ENCODE measurements at places on chromosomes 13 and 19.

DNA sequence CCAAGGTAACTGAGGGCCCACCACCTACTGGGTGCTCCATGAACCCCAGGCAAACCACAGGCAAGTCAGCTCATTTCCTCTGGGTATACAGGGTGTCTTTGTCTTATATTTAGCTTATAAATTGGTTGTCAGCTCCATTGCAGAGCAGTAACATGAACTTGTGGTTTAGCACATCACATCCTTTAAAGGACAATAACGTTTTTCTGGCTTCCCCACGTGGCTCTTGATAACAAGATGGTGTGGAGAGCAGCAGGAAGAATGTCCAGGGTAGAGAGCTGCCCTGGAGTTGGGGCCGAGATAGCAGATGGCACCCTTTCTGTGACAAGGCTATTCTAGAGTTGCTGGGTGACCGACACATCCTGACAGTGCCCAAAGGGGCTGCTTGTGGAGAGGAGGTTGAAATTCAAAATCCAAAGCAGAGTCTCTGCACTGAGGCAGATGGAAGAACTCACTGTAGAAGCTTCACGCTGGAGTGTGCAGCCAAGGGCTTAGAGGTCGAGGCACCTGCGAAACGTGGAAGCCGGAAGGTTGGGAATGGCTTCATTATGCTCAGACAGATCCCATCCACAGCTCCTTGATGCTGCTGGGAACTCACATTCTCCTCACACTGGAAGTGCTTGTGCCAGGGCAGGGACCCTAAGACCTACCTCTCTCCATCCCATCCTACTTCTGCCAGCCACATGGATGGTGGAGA is 133.0 kb upstream of the FRY start:
- DNase-seq = no peak

- DNase-seq = no peak
Measured at GRCh38 chr19:46296722-46297461, at the start of gene HIF3A. HIF3A (plus strand) TSS chr19:46297042; CDS start chr19:46297077, 35 bp downstream.

GRCh38 chr13:87769445-87769844 is 98.3 kb downstream of the SLITRK5 start:
- DNase-seq = no peak

DNA sequence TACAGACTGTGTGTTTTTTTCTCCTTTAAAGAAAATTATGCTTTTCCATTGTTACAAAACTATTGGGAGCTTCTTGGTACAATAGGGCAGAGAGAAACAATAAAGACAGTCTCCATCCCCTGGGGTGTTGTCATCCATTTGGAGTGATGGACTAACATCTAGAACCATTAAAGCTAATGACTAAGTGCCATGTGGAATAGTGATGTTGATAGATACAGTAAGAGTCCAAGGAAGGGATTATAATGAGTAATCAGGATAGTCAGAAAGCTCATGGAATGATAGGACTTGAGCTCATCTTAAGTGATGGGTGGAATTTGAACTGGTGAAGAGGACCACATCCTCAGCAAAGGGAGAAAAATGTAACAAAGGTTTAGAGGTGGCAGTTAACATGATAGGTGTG is 24.1 kb upstream of the FRY start:
- no peak for DNase-seq

DNA sequence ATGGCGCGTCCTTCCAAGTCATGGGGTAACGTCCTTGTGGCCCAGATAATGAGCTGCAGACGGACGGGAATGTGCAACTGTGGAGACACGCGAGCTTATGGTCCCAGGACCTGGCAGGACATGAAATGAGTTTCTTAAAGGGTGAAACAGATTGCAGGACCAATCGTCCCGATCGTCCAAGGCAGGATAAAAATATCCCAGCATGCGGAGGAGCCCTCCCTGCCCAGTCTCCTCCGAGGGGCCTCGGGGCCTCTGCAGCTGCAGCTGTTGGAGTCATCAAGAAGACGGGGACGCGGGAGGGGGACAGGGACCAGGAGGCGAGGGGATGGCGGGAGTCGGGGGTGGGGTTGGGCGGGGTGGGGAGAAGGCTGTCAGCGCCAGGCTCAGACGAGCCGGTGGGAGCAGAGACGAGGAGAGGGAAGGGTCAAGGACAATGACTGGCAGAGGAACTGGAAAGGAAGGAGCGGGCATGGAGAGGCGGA is 14.4 kb upstream of the GARIN5A start:
- no peak for DNase-seq

GRCh38 chr13:76790526-76790925 is 95.7 kb downstream of the KCTD12 start:
- no peak for DNase-seq

DNA sequence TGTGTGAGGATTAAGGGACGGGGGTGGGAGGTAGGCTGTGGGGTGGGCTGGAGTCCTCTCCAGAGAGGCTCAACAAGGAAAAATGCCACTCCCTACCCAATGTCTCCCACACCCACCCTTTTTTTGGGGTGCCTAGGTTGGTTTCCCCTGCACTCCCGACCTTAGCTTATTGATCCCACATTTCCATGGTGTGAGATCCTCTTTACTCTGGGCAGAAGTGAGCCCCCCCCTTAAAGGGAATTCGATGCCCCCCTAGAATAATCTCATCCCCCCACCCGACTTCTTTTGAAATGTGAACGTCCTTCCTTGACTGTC is 5.5 kb downstream of the FOSB start:
- DNase-seq = no peak

GRCh38 chr19:4914736-4915501 is 5.6 kb downstream of the UHRF1 start:
- DNase-seq = peak; percentile 75

DNA sequence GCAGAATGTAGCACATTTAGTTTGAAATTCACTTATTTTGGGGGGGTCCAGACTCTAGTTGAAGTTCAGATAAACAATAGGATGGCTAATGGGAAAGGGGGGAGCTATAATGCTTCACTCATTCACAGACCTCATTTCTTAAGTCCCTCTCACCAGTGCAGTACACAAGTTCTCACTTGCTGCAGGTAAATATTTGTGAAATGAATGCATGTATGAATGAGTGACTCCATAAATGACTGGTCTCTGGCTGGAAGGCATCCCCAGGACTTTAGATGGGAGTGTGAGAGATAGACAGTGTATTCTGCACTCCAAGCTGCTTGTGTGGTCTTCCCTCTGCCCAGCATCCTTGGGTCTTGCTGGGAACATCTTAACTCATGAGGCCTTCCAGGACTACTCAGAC is 169.2 kb downstream of the ZIC5 start:
- no peak for DNase-seq
